ENCODE measurements at places on chromosomes 11 and 22. TPM values are rescaled to one million over a fixed set of nuclear protein-coding genes. Genes with fewer than 3 reads are reported as not detected.

The MUC2 gene
- not detected for total RNA-seq

The CD3G gene
- total RNA-seq, result 103 TPM

The OR52N4 gene
- 0.26 TPM for total RNA-seq

DNA sequence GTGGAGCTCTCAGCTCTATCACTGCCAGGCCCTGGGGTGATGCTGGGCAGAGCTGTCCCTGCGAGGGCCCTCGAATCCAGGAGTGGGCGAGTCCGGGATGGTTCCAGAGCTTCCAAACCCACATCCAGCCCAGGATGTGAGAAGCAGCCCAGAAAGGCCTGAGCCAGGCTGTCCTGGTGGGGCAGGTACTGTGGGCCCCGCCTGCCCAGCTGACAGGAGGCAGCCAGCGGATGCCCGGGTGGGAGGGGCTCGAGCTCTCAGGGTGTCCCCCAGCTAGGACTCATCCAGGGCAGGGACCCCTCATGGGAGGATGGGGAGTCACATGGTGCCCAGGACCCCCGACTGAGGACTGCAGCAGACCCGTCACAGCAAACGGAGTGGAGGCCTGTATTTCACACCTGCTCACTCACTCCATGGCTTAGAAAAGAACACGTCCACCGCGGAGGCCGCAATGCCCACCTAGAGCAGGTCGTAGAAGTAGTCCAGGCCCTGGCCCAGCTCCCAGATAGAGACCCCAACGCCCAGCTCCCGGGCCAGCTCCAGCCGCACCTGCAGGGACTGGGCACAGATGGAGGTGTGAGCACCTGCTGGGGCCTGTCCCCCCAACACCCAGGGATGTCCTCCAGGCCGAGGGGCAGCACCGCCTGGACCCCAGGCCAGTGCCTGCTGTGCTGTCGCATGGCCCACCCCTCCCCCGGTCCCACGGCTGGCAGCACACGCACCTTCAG lies 26.9 kb downstream of the TSPAN4 start:
- no peak for ATAC-seq

The CCND1 gene
- 0.82 TPM for total RNA-seq

DNA sequence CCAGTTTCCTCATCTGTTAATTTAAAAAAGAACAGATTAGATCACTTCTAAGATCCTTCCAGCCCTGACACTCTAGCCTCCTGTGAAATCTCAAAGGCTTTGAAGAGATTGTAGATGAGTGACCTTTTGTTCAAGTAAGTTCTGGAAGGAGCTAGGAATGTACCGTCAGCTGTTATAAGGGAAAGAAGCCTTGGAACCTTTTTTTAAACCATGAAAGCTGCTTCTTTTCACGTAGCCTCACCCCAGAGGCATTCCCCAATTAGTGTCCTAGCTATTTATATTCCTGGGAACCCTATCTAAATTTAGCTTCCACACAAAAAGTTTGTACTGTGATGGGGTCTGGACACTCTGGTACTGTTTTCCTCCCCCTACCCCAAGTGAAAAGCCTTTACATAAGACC lies 35.8 kb upstream of the SLN start:
- ATAC-seq, result no peak

The MS4A1 gene
- not detected for total RNA-seq

DNA sequence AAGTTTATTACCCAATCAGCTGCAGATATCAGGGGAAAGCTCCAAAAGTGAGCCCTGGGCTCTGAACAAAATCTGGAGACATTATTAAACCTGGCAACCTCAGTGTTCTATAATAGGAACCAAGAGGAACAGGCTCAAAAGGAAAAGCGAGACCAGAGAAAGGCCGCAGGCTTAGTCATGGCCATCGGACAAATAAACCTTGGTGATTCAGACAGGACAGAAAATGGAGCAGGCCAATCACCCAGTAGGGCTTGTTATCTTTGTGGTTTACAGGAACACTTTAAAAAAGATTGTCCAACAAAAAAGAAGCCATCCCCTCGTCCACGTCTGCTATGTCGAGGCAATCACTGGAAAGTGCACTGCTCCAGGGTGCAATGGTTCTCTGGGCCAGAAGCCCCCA lies 7.7 kb upstream of the PANX1 start:
- no peak for ATAC-seq

The CALCB gene
- total RNA-seq, result 0.56 TPM

- ATAC-seq, result no peak
Measured at GRCh38 chr11:113419454-113420003, 31.9 kb downstream of the ANKK1 start.

- no peak for ATAC-seq
Measured at GRCh38 chr11:64542172-64543125, 48.6 kb upstream of the SLC22A12 start.

DNA sequence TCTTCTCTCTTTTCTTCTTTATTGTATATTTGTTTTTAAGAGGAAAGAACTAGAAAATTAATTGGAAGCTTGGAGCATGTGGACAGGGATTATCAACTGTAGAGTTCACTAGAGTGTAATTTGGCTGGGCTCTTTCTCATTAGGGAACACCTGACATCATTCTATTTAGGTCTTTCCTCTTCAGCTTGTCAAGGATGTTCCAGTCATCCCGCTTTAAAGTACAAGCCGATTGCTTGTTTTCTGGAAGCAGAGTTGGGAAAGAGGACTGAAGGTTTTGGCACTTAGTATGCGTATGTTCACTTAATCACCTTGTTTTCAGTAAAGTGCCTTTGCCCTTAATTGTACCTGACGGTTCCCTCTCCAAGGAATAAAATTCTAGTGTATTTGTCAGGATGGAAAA lies 111.6 kb downstream of the WNT11 start:
- no peak for ATAC-seq

The AQP11 gene
- 0.48 TPM for total RNA-seq

- no peak for ATAC-seq
Measured at GRCh38 chr22:40334060-40334459, 12.2 kb upstream of the ADSL start.

- ATAC-seq, result no peak
Measured at GRCh38 chr11:13280092-13280722, 2.6 kb downstream of the BMAL1 start.

- no peak for ATAC-seq
Measured at GRCh38 chr11:132208477-132209055, 838.2 kb downstream of the NTM start.

The NRIP3 gene
- total RNA-seq, result 2.4 TPM

- no peak for ATAC-seq
Measured at GRCh38 chr11:82267186-82267585, 466.5 kb downstream of the FAM181B start.

- no peak for ATAC-seq
Measured at GRCh38 chr11:19379465-19379864, 138.7 kb upstream of the E2F8 start.

DNA sequence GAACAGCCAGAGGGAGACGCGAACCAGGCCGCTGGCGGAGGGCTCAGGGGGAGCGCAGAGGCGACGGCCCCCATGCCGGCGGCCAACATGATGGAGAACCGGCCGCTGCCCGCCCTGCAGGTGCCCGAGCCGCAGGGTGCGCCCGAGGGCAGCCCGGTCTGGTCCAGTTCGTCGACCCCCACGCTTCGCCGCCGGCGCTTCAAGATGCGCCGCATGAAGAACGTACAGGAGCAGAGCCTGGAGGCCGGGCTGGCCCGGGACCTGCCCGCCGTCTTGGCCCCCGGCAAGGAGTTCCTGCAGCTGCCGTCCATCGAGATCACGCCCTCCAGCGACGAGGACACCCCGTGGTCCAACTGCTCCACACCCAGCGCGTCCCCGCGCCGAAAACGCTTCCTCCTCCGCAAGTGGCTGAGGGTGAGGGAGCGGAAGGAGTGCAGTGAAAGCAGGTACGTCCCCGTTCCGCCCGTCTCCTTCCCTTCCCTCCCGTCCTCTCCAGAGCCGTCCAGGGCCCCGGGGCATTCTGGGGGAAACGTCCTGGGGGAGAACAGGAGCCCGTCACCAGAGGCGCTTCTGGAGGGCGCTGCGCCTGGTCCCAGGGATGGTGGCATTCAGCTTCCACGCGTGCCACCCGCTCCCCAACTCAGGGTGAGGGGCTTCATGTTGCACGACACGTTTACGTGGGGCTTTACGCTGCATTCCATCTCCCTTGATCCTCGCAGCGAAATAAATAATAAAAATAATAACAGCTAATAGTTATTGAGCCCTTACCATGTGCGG lies 840 bp downstream of the GRAMD1B start:
- peak; percentile 82 for ATAC-seq

GRCh38 chr22:37324340-37325038 lies 42.2 kb downstream of the CYTH4 start:
- ATAC-seq, result no peak

The MS4A6E gene
- not detected for total RNA-seq

DNA sequence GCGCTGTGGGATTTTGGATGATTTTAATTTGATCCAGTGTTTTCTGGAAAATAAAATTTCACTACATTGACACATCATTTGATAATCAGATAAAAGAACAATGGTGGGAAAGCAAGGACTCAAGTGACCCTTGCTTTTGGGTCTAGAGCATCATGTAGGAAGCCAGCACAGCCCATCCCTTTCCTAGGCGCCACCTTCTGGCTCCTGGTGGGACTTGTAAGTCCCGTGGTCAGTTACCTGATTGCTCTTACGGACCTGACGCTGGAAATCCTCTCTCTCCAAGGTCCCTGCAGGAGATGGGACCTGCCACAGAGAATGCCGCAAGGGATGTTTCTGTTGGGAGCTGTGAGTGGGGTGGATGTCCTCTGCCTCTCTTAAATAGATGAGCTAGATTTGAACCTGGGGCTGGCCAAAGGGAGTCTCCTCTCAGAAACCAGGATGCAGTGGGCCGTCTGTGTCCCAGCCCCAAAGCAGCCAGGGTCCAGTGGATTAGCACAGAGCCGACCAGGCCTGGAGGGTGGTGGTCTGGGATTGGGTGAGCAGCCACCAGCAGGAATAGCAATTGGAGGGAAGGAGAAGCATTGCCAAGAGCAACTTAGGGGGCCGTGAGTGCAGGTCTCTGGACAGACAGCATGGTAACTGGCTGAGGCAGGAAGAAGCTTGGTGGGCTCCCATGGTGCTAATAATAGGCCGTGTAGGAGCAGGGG lies 21.7 kb downstream of the TIMP3 start:
- no peak for ATAC-seq

The APOBEC3C gene
- total RNA-seq, result 128 TPM

The SLC22A6 gene
- total RNA-seq, result not detected

- peak; percentile 32 for ATAC-seq
Measured at GRCh38 chr22:26461188-26461810, 22.3 kb downstream of the HPS4 start.

GRCh38 chr11:59680287-59681154 lies 11.7 kb upstream of the PATL1 start:
- ATAC-seq, result peak; percentile 75

DNA sequence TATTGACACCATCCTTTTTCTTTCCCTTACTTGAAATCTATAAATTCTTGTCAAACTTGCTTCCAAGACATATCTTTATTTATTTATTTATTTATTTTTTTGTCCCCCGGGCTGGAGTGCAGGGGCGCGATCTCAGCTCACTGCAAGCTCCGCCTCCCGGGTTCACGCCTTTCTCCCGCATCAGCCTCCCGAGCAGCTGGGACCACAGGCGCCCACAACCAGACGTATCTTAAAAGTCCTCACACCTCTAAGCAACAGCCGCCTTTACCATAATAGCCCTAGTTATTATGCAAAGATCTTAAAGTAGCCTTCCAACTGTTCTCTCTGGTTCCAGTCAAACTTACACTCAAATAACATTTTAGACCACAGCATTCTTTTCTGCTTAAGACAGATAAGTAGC lies 657.0 kb upstream of the B3GAT1 start:
- no peak for ATAC-seq

DNA sequence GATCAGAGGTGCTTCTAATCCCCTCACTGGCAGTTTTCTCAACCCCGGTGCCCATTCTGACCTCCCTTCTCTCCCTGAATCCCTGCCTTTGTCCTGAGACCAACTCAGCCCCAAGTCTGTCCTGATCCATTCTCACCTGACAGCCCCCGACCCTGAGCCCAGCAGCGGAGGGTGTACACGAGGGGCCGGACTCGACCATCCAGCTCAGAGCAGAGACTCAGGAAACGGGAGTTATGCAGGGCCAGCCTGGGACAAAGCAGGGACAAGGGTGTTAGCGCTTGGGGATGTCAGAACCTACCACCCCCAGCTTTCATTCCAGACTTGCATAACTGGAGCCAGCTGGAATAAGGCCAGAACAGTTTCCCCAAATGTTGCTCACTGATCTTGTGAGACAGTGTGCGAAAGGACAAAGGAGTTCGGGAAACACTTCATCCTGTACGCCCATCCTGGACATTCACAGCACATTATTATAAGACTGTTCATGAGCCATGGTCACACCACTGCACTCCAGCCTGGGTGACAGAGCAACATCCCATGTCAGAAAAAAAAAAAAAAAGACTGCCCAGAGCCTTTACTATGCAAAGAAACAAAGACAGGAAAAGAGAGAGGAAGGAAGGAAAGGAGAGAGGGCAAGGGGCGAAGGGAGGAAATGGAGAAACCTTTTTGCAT lies 3.5 kb upstream of the EEF1G start:
- ATAC-seq, result no peak

The KCNK4 gene
- not detected for total RNA-seq

The MMP10 gene
- not detected for total RNA-seq

- no peak for ATAC-seq
Measured at GRCh38 chr11:47948137-47948536, 32.2 kb upstream of the PTPRJ start.

The RFPL2 gene
- 0.30 TPM for total RNA-seq

DNA sequence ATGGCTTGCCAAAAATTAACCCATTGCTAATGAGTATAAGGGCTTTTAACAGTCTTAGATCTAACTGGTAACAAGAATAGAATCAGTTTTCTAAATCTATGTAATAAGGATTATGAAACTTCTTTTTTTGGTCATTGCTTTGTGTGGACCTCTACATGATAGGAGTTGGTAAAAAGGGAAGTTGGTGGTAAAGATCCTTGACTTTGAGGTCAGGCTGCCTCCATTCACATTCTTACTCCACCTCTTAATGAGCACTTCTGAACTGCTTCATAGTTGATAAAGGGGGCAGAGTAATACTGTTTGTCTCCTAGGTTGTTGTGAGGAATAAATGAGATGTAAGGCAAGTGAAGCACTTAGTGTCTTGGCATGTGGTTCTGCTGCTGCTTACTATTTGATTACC lies 10.6 kb downstream of the EIF3M start:
- no peak for ATAC-seq
